ENCODE measurements at places on chromosomes 7 and 10. TPM values are rescaled to one million over a fixed set of nuclear protein-coding genes. Genes with fewer than 3 reads are reported as not detected.

The ZC3HAV1L gene
- total RNA-seq: 7.9 TPM

The RPEL1 gene
- total RNA-seq: 0.06 TPM

DNA sequence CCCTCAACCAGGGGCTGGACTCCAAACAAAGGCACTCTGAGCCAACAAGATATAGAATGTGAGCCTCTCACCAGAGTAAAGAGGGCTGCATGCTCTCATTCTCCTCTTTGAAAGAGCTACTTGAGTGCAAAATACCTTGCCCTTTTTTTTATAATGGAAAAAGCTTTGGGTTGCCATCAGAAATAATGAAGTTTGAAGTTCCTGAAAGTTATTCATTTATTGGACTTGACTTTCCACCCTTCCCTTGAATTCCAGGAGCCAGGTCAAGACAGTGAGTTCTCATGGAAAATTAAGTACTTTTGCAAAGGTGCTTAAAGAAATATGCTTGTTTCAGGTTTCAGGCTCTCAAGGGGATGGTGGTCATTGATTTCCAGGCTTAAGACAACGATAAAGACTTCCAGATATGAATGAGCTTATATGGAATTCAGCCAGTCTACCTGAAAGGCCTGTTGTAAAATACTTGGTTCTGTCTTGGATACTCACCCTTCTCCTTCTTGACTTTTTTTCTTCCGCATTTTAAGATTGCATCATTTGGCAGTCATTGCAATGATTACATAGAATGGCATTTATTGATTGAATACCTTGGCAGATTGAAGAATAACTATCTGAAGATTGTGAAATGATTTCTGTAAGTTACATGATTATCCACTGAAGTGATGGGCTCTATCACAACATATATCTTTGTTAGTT lies 696.4 kb downstream of the INHBA start:
- peak; percentile 52 for DNase-seq

The CDC14C gene
- total RNA-seq: not detected

- DNase-seq: no peak
Measured at GRCh38 chr7:94529516-94529915, 19.9 kb downstream of the CASD1 start.

DNA sequence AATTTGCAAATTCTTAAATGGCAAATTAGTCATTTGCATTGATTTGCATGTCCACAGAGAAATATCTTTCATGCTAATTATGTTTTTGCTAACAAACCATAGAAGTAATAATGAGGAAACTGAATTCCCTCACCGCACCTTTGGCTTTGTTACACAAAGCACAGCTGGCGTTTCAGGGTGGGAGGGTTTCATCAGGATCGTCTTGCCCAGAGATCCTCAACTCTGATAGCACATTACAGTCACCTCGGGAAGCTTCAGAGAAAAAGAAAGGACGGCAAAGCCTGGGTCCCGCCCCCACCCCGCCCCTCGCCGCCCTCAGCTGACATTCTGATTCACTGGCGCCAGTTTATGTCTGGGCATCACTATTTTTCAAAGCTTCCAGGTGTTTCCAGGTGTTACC lies 119.4 kb downstream of the PTPRN2 start:
- no peak for DNase-seq

GRCh38 chr7:57400531-57401155 lies 49.3 kb upstream of the ZNF716 start:
- no peak for DNase-seq

The SLC16A9 gene
- total RNA-seq: 11.7 TPM

DNA sequence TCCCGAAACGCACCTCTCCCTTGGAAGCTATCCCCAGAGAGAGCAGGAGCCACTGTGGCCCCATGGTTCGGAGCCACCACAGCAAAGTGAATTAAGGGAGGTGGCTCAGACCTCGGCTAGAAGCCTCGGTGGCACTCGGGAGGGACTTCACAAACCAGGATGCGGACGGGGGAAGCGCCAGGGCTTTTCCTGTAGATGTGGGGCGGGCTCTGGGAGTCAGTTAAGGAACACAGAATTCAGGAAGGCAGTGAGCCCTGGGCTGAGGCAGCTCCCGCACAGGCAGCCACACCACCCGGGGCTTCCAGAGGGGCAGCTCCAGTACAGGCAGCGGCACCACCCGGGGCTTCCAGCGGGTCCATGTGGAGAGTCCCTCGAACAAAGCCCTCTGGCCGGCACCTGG lies 42.7 kb upstream of the DPYSL4 start:
- DNase-seq: no peak

The UCMA gene
- total RNA-seq: not detected

Measured in Daoy (cell line).